Stimulated activated CD4-positive, alpha-beta T cell treated with anti-CD3 and anti-CD28 coated beads, TNF-alpha, amount 100 ng/mL, for 4 hours (primary cell): ENCODE measurements at places on chromosomes 1 and 21.

GRCh38 chr1:17676387-17677060 is 78.6 kb upstream of the ACTL8 start:
- DNase-seq, result no peak

DNA sequence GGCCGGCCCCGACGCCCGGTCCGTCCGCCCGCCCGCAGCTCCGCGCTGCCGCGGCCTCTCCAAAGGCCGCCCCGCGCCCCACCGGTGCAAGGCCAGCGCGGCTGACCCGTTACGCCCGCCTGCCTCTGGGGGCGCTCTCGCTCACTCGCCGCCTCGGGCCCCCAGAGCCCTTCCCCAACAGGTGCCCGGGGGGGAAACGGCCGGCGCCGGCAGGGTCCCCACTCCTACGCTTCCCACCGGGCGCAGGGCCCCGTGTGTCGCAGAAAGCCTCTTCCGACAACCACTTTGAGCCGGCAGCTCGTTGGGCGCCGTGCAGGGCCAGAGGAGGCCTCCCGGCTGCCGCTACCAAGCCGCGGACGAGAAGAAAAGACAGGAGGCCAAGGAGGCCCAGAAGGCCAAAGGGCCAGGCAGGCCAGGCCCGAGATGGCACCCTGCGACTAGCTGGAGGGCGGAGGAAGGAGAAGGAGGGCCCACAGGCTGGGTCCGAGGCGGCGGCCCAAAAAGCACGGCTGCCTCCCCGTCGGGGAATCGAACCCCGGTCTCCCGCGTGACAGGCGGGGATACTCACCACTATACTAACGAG is 64.9 kb upstream of the FCGR2A start:
- DNase-seq, result peak; percentile 25

DNA sequence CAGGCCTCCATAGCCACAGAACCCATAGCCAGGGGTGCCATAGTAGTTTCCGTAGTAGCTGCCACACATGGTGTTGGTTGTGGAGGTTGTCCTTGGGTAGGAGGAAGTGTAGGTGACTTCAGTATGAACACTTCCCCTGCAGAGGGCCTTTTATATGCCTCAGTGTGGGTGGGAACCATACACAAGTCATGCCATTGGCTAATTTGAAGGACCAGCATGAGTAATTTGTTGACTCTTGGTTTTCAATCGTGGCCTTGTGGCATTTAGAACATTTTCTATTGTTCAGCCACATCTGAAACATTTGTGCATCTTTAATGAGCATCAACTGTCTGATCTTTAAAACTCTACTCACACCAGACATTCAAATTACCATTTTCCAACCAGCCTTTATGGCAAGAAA is at the start of gene KRTAP6-1:
Gene KRTAP6-1 (minus strand): TSS at position 95 of the 400 bp plus-strand sequence. CDS start 26 bp downstream, at position 69.
- DNase-seq, result no peak

DNA sequence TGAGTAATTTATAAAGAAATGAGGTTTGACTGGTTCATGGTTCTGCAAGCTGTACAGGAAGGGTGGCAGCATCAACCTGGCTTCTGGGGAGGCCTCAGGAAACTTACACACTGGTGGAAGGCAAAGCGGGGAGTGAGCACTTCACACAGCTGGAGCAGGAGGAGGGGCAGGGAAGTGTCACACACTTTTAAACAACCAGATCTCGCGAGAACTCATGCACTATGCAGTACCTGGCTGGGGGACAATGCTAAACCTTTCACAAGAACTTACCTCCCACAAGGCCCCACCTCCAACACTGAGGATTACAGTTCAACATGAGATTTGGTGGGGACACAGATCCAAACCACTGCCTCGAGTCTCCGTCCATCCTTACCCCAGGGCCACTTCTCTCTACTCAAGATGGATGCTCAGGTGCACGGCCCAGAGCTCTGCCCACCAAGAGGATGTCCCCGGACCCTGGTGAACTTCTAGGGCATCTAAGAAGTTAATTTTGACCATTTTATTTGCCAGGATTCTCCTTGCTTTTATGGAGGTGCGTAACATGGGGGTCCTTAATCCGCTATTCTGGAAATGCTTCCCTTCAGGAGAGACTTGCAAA is 22.7 kb upstream of the ACTRT2 start:
- DNase-seq, result no peak

GRCh38 chr1:200299571-200299970 is 110.3 kb downstream of the ZNF281 start:
- no peak for DNase-seq

DNA sequence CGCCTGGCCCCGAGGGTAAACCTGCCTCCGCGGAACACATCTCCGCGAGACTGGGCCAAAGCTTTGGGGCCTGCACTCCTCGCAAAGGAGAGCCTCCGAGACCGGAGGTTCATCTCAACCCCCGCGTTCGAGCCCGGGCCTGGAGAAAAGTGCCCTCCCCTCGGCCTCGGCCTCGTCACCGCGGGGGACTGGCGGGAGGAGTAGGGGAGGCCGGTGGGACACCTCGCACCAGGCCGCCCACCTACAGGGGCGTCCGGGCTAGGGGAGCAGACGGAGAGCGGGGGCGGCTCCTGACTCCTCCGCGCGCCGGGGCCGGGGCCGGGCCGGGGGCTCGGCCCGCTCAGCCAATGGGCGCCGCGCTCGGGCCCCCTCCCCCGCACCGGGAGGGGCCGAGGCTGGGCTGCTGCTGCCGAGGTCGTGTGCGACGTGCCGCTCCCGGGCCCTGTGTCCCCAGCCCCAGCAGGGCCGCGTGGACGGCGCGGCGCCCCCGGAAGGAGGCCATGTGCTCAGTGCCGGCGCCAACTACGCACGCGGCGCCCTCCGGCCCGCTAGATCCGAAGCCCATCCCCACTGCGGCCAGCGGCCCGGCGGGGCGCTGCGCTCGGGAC is 684 bp downstream of the SLC2A1 start:
- peak; percentile 39 for DNase-seq

DNA sequence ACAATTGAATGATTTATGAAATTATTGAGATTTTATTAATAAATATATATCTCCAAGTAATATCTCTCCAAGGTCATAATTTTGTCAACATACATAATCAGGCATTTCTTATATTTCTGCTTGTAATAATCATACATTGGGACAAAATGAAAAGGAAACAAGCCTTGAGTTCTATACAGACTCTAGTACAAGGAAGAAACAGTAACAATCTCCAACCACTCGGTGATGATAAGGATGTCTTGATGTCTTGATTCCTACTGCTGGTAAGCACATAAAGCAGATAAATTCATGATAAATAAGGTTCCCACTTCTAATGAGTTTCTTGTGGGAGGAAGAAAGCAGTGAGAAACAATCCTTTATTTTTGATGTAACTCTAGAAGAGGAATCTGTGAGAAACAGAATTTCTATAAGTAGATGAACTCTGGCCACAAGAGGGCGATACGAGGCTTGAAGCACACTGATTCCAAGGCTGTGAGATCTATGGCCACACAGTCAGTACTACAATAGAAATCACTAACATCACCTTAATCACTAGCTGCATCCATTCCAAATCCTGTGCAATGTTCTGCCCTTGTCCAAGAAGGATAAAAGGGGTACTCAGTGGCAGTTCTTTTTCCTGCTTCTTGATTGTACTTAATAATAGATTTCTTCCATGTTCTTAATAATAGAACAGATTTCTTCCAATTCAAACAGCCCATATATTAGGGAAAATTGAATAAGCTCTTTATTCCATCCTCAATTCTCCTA is 41.4 kb upstream of the LRRC8B start:
- peak; percentile 70 for DNase-seq

GRCh38 chr1:234000557-234001041 is 96.1 kb downstream of the SLC35F3 start:
- DNase-seq, result no peak

DNA sequence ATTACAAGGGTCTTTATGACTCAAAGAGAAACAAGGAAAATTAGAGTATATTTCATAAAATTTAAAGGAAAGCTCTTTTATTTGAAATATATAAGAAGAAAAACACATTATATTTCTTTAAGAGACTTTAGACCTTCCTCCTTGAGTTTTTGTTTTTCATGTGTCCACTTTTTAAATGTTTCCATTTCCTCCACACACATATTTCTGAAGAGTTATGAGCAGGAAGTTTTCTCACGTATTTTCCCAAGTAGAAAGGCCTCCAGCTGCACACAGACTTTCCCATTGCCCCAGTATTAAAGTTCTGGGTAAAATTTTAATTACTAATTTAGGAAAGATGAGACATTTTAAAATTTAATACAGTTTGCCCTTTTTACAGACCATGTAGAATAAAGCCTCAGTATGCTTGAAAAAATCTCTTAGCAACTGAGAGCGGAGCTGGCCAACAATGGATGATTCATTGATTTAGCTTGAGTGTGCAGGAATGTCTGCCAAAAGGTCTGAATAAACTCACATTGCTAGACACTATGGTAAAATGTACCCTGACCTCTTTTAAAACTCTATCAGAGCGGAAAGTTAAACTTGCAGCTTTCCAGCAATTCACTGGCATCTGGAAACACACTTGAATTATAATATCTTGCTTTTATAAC is 57.9 kb downstream of the DDAH1 start:
- no peak for DNase-seq

DNA sequence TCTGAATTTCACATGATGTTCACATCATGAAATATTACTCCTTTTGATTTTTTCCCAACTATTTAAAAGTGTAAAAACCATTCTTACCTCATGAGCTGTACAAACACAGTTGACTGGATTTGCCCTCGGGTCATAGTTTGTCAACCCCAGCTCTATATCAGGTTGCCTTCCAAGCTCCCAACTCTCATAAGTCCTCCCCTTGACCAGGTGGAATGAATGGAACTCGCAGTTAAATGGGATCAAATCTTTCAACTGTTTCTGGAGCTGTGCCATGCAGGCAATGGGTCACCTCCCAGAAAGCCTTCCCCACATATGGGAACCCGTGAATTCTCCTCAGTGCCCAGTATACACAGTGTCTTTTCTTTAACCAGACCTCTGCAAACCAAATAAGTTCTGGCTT is 169.8 kb upstream of the FOXD3 start:
- no peak for DNase-seq

GRCh38 chr1:5680600-5680999 is 311.6 kb downstream of the NPHP4 start:
- DNase-seq, result no peak

- DNase-seq, result no peak
Measured at GRCh38 chr1:53459321-53460175, at the start of gene DMRTB1. Gene DMRTB1, plus strand, starts transcription at chr1:53459399. Its CDS starts 55 bp downstream, at chr1:53459454.

GRCh38 chr1:41764656-41765055 is 154.1 kb downstream of the HIVEP3 start:
- no peak for DNase-seq

DNA sequence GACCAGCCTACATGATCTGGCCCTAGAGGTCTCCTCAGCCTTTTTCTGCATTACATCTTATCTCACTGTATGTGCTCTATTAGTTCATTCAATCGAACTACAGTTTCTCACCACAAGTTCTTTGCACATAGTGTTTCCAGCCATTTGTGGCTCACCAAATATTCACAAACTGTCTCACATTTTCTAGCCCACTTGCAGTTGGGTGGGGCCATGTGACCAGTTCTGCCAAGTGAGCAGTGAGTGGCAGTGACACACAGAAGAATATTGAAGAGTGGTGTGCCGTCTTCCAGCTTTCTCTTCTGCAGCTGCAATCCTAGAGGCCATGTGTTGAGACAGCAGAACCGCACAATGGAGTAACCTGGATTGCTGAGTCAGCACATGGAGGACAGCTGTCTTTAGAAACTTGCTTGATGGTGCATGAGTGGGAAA is 103.2 kb upstream of the ZNF644 start:
- no peak for DNase-seq

- no peak for DNase-seq
Measured at GRCh38 chr1:78540048-78540447, 49.3 kb downstream of the PTGFR start.

GRCh38 chr1:230706020-230706699 is 7.8 kb downstream of the AGT start:
- DNase-seq, result no peak

DNA sequence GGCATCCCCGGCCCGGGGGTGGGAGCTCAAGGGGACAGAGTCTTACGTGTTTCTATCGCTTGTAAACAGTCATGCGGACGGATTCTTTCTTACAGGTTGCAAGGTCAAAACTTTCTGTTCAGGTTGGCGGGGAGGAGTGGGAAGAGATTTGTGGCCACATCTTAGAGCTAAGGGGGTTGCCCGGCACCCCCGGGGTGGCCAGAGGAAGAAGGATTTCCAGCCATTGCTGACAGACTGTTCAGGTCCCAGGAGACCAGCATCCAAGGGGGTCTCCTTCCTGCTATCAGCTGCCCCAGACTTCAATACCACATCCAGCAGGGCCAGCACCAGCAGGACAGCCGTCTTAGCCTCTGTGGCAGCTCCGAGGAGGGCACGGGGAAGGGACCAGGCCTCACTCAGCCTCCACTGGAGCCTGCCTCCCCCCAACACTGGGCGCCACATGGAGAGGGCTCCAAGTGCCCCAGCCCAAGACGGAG is 52.0 kb downstream of the KIF21B start:
- DNase-seq, result no peak

DNA sequence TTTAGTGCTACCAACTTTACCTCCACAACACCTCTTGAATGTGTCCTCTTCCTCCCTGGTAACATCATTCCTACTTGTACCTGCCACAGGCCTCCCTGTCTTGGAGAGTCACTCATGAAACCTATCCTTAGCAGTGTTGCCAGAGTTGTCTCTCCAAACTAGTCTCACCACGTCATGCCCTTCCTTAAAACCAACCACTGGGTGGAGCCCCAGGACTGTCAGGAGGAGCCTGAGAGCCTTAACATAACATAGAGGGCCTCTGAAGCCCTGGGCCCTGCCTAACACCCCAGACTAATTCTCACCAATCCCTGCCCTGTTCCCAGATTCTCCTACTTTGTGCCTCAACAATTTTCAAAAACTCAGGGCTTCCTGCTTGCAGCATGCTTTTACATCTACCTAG is 65.3 kb downstream of the ZNF697 start:
- DNase-seq, result no peak

DNA sequence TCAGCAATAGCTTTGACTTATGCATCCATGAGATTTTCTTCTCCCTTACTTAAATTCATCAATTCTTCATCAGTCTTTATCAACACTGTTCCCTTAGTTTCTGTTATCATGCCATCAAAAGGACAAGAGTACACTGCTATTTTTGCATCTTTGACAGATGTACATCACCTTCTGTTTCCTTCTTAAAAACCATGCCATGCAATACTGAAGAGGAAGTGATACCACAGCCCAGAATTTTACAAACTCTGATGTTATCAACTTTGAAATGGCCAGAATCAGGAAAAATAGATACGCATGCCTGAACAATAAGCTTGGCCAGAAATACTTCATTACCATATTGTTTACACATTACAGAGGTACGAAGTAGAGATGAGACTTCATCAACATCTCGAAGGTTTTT is 21.1 kb downstream of the FMO5 start:
- DNase-seq, result no peak
